Left ventricle myocardium superior (tissue), 1 donor: ENCODE measurements at places on chromosomes 1 and 21. TPM values are rescaled to one million over a fixed set of nuclear protein-coding genes. Genes with fewer than 3 reads are reported as not detected.
A peak's percentile ranks its signal among the peaks of the same experiment; 100 is the strongest.

GRCh38 chr1:222788402-222789156 is 26.3 kb upstream of the DISP1 start:
- DNase-seq, result no peak

The FCN3 gene
- total RNA-seq, result 19.3 TPM

DNA sequence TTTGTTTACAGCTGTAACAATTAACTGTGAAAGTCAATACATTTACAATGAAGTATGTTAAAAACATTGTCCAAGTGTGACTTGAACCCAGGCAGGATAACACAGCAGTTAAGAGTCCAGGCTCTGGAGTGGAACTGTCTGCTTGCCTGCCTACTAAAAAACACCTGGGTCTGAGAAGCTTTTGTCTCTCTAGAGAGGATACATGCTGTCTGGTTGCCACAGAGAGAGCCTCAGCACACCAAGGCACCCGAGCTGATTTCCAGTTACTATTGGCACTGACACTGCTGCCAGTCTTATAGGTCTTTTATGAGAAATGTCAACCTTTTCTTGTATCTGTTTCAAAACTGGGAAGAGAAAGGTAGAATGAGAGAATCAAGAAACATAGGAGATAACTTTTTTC is 20.2 kb upstream of the RALGPS2 start:
- DNase-seq, result no peak

GRCh38 chr1:216923601-216924000 is 200.4 kb upstream of the ESRRG start:
- no peak for DNase-seq

GRCh38 chr1:32533792-32534327 is 5.4 kb upstream of the ZBTB8A start:
- DNase-seq, result no peak

DNA sequence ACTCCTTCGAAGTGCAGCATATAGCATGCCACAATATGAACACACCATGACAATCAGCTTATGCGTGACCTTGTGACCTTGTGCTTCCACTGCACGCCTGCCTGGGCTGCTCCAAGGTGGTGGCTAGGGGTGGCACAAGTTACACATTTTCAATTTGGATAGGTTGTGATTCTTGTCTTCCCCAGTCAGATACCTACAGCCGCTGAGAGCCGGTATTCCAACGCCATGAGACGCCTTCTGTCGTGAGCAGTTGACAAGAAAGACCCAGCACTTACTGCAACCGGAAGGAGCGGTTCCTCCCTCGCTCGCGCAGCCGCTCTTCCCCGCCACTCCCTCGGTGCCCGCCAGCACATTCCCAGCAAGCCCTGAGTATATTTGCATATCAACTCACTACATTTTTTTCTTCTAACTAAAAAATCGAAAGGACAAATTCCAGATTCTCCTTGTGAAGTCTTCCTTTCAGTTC is 359 bp upstream of the RNU11 start:
- DNase-seq, result peak; percentile 93

GRCh38 chr1:80593197-80593596 is 1207.5 kb upstream of the ADGRL2 start:
- DNase-seq, result no peak

The NBPF4 gene
- total RNA-seq, result not detected

The SPRR1B gene
- not detected for total RNA-seq

GRCh38 chr1:206662396-206663092 is 22.2 kb upstream of the MAPKAPK2 start:
- no peak for DNase-seq

GRCh38 chr1:162083273-162083672 is 13.8 kb downstream of the NOS1AP start:
- DNase-seq, result no peak

The AHCYL1 gene
- 43.8 TPM for total RNA-seq

The CLEC20A gene
- total RNA-seq, result not detected

The PRSS38 gene
- not detected for total RNA-seq

The RIPPLY3 gene
- not detected for total RNA-seq

DNA sequence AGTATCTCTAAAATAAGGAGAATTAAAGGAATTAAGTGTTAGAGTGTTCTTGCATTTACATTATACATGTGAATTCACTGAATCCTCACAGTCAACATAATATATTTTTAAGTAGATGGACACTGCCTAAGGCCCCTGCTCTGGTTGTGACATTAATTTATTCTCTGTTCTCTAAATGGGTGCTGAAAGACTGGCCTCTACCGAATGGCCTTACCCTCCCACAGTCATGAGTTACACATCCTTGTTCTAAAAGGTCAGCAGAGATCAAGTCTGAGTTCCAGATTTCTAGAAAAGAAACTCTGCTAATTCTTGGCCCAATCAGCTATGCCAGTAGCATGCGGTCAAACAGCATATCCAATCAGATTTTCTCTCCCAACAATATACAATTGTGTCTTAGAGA is 193.2 kb downstream of the TM2D1 start:
- no peak for DNase-seq

- DNase-seq, result no peak
These were observed 26.2 kb upstream of the PLCH2 start for GRCh38 chr1:2449636-2450454.

The KIF14 gene
- total RNA-seq, result 0.10 TPM

The CFAP107 gene
- not detected for total RNA-seq

DNA sequence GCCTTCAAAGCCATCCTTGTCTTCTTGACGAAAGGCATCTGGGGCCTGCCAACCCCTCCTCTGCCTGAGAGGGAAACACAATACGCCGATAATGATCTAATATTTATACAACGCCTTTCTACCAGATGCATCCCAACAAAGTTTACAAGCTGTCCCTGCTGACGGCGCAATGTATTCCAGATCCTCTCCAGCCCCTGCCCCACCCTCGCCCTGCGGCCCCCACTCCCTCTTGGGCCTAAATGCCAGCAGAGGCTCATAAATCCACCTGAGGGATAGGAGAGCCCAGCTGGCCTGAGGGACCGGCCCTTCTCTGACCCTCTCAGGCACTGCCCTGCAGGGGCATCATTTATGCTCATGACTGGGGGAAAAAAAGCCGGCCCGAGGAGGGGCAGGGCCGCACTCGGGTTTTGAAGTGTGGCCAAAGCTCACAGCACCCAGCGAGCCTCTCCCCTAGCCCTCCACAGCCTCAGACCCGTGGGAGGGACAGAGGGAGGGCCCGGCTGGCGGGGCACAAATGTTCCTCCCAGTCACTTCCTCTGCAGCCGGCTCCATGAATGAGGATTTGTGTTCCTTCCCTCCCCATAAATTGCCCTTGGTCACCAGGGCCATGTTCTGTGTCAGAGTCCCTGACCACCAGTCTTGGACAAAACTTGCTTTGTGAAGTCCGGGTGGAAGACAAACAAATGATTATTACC is 140.3 kb downstream of the FOXD2 start:
- DNase-seq, result peak; percentile 37

The KCNH1 gene
- not detected for total RNA-seq

The HES3 gene
- total RNA-seq, result not detected

DNA sequence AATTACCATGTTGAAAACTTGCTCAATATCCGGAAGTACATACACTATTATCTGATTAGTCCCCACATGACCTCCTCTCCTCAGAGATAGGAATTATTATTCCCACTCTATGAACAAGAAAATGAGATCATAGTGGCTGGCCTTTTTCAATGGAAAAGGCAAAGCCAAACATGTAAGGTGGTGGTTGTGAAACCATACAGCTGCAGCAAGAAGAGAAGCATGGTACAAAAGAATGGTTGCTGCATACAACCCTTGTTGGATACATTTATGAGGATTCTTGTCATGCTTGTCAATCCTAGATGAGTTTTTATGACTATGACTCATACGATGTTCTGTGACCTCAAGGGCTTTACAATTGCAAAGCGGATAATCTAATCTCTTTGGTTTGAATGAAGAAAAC is 514.7 kb downstream of the PLPP3 start:
- DNase-seq, result no peak

- no peak for DNase-seq
These were observed 46.8 kb downstream of the CD247 start for GRCh38 chr1:167471568-167471967.

The PROK1 gene
- total RNA-seq, result not detected

DNA sequence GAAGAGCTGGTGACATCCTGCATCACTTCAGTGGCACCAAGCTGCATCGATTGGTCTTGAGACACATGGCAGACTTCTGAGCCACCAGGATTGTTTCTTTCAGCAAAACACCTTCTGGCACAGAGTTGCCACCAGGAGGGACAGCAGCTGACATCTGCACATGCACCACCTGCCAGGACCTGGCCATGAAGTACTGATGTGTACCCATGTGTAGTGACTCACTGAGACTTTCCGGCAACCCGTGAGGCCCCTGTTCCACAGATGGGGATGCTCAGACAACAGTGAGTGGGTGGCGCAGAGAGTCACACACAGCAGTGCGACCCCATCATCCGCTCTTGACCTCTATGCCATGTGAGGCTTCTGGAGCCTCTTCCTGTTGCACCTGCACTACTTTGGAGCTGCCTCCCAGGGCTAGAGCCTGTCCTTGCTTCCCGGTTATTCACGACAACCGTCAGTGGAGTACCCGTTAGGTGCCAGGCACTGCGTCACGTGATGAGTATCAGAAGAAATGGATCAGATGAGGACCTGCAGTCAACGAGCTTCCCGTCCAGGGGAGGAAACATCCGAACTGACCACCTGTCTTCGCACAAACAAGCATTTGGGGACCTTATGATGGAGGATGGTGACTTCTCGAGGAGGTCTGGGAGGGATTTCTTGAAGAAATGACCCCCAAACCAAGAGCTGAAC is 80.5 kb upstream of the VAMP3 start:
- DNase-seq, result no peak

DNA sequence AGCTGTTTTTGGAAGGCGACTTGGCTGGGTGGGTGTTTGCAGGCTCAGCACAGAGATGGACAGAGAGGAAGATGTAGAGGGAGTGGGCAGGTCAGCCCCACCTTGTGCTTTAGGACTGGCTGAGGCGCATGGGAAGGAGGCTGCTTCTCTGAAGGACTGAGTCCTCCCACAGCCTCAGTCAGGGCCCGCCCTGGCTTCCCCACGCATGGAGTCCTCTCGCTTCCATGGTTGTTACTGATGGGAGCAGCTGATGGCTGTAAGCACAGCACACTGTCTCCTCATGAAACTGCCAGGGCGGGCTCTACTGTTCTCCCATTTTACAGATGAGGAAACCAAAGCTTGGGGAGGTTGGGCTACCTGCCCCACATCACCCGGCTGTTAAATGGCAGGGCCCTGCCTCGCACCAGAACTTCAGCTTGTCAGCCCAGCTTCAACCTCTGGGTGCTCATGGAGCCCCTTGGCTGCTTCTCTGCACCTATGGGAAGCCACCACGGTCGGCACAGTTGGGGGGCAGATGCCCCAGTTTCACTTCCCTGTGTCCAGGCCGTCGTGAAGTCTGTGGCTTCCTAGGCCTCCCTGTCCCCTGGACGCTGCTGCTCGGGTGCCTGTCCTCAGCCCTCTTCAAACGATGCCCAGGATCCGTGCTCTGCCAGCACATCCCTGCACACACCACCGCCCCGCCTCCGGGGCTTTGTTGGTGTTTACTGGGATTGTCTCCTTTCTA is 2.4 kb downstream of the TMEM201 start:
- peak; percentile 26 for DNase-seq

GRCh38 chr1:229671310-229671709 is 45.3 kb downstream of the URB2 start:
- no peak for DNase-seq

The MCM3AP gene
- total RNA-seq, result 62.9 TPM

DNA sequence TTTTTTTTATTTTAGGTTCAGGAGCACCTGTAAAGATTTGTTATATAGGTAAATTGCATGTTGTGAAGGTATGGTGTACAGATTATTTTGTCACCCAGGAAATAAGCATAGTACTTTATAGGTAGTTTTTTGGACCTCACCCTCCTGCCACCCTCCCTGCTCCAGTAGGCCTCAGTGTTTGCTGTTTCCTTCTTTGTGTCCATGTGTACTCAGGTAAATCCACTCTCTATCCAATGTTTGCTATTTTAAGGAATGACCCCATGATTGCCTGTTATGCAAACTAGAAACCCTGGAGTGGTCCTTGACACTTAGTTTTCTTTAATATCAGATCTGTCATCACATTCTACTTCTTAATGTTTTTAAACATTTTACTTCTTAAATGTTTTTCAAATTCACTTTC is 33.9 kb downstream of the LHX9 start:
- no peak for DNase-seq

GRCh38 chr1:99827970-99828369 is 22.2 kb upstream of the AGL start:
- DNase-seq, result no peak

DNA sequence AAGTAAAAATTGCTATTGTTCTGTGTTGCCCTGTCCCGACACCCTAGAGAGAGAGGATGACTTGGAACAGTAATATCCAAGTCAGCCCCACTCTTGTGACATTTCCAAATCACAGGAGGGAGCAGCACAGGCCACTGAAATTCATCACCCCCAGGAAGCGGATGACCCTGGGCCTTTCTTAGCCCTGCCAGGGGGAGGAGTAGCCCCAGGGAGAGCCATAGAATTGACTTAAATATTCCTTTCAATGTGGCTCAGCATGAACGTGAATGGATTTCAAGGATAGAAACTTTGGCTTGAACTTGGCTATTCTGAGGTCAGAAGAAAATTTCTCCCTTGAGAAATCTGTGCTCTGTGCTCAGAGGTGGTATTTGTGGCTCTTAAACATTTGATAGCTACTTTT is 80.6 kb downstream of the CENPF start:
- no peak for DNase-seq

GRCh38 chr1:190949939-190950338 is 472.3 kb upstream of the BRINP3 start:
- DNase-seq, result no peak

DNA sequence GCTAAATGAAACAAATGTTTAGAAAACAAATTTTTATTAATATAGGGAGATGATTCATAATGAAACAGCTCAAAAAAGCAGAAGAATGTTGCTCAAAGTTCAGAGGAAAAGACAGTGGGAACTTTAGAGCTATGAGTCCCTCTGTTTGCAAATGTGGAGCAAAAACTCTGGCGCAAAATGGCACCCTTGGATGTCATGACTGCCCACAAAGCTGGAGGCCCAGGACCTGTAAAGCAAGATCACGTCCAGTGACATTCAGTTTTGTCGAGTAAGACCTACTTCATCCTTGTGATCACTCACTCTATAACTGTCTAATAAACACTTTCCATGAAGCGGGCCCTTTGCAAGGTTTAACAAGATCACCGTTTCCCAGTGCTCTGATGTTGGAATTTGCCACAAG is 9.1 kb upstream of the EXO1 start:
- no peak for DNase-seq

DNA sequence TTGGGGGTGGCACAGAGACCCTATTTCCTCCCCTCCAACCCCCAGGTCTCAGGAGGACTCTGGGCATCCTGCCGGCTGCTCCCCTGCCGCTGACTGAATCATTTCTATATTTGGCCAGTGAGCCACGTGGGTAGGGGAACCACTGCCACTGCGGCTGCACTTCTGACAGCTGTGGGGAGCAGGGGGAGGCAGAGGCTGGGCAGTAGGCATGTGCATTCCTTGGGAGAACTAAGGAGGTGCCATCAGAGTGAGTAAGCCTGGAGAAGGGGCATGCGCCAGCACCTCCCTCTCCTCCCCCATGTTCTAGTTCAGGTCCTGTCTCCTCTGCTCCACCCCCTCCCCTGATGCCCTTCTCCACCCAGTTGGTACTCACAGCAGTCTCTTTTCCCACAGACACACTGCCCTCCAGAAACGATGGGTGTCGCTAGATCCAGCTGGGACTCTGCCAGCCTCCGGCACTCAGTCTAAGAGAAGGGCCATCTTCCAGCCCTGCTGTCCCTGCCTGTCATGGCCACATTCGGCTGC is 12.0 kb downstream of the PPFIA4 start:
- peak; percentile 83 for DNase-seq

The SGIP1 gene
- 2.9 TPM for total RNA-seq
